ENCODE measurements at places on chromosomes 7 and 10.

- no peak for DNase-seq
Observed at GRCh38 chr10:74500816-74501215, 325.6 kb upstream of the KAT6B start.

- no peak for DNase-seq
Observed at GRCh38 chr7:73429622-73430505, 3.7 kb upstream of the FZD9 start.

GRCh38 chr10:75140246-75140645 is 28.8 kb downstream of the SAMD8 start:
- no peak for DNase-seq

- no peak for DNase-seq
Observed at GRCh38 chr7:22931011-22931410, 82.9 kb downstream of the HYCC1 start.

GRCh38 chr10:47165711-47166404 is 134.1 kb upstream of the GDF10 start:
- DNase-seq, result peak; percentile 35

DNA sequence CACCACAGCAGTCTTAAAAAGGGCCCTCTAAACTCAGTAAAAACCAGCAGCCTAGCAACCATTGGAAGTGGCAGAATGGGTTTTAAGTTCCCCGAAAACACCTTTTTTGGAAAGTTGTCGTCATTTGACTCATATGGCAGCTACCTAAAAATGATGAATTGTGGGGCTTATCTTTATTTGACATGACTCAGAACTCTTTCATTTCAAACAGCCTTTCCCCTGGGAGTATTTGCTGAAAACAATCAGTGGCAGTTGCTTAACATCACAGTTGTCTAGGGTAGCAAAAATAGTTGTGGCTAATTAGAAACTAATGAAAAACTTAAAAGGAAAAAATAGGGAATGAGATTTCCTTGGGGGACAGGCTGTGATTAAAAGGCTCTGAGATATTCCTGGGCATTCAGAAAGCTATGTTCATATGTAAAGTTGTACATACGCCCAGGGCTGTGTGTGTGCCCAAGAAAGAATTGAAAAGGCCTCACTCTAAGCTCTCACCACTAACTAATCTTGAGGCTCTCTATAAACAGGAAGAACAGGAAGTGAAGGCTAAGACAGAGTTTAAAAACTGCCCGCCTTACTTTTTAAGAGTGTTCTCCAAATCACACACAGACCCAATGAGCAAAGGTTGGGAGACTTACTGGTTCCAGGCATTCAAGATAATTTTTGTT is 81.7 kb upstream of the HECTD2 start:
- no peak for DNase-seq

DNA sequence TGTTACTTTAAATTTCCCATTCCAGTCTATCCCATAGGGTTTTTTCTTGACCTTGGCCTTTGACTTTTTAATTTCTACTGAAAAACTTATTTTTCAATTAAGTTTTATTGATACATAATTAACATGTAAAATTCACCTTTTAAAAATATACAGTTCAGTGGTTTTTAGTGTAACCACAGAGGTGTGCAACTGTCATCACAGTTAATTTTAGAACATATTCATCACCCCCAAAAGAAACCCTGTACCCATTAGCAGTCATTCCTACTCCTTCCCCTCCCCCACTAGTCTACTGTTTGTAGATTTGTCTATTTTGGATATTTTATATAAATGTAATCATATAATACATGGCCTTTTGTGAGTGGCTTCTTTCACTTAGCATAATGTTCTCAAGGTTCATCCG is 96.5 kb upstream of the GJD4 start:
- DNase-seq, result no peak

GRCh38 chr7:149795126-149795525 is 21.7 kb upstream of the ZNF467 start:
- no peak for DNase-seq

DNA sequence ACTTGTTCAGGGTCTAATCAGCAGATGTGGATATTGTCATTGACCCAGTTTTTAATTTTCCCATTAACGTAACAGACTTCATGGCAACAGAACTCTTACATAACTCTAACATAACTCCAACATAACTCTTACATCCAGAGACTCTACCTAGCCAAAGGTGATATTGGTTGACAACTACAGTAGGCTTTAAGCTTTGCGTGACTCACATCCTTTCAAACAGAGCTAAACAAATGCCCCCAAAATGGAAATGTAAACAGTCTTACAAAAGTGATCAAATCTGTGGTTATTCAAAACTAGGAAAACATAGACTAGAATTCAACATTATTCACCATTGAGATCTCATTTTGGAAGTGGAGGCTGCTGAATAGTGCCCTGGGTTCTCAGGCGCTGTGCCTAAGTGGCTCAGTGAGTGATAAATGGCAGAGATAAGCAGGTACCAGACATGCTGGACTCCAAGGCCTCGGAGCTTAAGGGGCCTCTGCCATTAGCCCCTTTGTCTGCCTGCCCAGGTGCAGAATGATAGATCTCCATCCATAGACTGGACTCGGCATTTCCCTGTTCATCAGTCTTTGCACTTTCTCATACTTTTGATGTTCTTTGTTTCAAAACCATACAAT is 34.3 kb upstream of the BTBD16 start:
- no peak for DNase-seq

- DNase-seq, result no peak
Observed at GRCh38 chr10:44756216-44756615, 154.9 kb upstream of the TMEM72 start.

DNA sequence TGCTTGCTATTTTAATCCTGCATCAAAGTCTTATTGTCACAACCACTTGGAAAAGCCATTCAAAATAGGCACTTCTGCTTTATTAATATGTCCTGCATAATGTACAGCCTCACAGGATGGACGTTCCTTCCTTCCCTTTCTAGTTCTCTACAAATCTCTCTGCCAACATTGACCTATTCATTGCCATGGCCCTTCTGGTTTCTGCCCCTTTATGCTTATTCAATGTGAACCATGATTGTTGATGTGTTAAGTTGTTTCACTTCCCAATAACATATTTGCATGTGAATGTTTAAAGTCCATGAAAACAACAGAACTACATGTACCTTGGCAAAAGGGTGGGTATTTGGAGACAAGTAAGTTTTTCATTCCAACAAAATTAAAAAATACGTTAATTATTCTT is 45.7 kb downstream of the COL28A1 start:
- DNase-seq, result no peak

- no peak for DNase-seq
Observed at GRCh38 chr10:124129471-124129870, 36.1 kb upstream of the CHST15 start.

- no peak for DNase-seq
Observed at GRCh38 chr7:47190462-47190861, 391.4 kb downstream of the TNS3 start.

- DNase-seq, result no peak
Observed at GRCh38 chr7:136046548-136046947, 69.4 kb upstream of the MTPN start.

GRCh38 chr10:48937796-48938195 is 1.8 kb downstream of the LRRC18 start:
- no peak for DNase-seq

DNA sequence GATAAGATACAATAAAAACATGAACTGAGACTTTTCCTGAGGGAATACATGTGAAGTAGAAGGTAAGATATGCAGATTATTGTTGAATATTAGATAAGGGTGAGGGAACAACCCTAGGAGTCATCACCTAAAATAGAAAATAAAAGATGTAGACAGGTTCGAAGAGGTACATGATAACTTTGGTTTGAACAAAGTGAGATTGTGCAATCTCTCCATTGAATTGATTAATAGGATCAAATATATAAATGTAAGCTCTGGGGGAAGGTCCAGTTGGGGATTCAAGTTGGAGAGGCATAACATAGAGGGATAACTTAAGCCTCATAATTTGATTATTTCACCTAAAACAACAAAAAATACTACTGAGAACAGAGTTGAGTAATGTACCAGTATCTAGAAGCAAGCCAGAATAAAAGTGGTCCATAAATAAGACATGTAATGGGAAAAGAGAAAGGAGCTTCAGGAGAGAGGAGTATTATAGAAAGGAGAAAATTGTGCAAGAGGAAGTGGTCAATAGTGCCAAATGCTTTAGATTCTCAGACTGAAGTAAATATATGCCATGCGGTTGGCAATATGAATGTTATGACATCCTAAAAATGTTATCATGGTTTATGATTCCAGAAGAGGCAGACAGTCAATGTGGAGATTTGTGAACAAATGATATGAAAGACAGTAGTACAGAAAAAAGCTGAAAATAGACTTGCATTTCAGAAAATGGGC is 282.3 kb upstream of the CHRM2 start:
- DNase-seq, result no peak

GRCh38 chr10:60905580-60905979 is 38.4 kb downstream of the RHOBTB1 start:
- no peak for DNase-seq

DNA sequence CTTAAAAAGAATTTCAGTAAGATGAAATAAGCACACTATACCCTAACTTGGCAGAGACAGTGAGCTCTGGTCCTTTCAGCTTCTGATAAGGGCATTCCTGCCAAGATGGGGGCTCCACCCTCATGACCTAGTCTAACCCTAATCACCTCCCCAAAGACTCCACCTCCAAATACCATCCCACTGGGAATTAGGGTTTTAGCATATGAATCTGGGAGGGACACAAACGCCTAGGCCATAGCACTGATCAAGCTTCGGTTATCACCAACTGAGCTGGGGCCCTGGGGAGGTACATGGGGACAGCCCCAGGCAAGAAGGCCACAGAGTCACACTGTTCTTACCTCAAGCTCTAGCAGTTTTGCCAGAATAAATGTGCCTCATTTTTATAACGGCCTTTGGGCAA is 31.4 kb downstream of the PALS2 start:
- DNase-seq, result no peak

- DNase-seq, result no peak
Observed at GRCh38 chr7:142697270-142697669, 52.0 kb upstream of the PRSS1 start.

DNA sequence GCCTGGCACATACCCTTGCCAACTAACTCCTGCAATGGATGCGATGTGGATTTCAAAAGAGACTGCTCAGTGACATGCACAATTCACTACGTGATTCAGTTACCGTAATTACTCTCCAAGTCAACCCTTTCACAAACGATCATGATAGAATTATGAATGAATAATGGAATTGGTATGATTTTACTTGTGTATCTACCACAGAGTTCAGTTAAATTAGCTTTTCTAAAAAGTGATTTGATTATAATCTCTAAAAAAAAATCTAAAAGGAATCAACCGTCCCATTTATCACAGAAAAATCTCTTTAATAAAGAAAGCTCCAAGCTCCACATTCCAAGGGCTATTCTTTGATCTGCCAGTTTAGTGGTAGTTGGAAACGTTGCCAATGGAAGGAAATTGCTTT is 30.4 kb upstream of the RSU1 start:
- no peak for DNase-seq

- DNase-seq, result no peak
Observed at GRCh38 chr10:75928231-75928630, 496.8 kb downstream of the LRMDA start.

DNA sequence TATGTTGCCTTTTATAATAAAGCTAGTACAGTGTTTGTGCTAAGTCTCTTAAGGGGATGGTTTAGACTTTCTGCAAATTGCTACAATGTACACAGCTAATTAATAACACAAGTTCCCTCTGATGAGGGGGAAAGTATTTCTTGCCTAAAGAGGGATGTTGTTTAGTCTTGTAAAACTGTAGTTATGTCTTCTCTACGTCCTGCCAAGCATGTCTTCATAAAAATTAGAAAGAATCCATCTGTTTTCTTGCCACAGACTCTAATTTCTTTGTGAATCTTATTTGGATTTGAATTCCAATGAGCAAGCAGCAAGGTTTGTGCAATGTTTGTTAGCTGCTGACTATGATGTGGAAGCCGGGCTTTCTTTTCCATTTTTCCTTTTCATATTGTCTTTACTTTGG is 28.2 kb downstream of the ADARB2 start:
- DNase-seq, result no peak

DNA sequence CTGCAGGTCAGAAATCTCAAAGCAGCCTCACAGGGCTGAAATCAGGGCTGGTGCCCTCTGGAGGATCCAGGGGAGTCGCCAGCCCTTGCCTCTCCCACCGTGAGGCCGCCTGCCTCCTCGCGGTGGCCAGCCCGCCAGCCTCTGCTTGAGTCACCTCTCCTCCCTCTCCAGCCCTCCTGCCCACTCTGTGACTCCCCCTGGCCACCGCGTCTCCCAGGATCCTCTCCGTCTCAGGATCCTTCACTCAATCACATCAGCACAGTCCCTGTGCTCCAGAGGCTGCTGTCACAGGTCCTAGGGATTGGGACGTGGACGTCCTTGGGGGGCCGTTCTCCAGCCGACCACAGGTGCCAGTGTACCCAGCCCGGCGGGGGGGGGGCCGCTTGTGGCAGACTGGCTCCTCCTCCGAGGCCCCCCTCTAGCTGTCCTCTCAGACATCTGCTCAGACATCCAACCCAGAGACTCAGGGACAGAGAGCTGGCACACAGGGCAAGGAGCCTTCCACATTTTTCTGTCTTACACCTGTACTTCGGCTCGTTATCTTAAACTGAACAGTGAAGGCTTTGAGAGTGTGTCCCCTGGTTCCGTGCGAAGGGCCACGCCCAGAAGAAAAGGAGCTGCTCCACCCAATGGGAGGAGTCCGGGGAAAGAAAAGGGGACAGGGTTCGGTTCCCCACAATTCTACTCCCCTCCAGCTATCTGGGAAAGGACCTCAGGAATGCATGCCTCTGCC is 9.4 kb upstream of the PPP2R2D start:
- no peak for DNase-seq

DNA sequence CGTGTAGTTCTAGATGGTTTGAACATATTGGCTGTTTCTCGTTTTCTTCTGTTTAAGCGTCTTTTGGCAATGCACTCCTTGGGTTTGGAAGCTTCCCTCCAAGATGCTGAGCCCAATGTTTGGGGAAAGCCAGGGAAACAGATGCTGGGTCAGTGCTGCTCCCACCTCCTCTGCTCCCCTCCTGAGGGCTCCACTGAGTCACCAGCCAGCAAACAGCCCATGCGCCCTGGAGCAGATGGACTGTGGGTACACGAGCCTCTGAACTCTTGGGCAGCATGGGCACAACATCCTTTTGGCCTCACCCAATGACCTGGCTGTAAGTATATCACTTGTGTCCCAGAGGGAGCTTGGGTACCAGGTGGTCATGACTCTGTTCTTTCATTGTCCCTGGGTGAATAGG is 207.6 kb downstream of the BUB3 start:
- no peak for DNase-seq

GRCh38 chr7:118420888-118421287 is 196.4 kb downstream of the ANKRD7 start:
- no peak for DNase-seq

Measured in activated T-cell treated with anti-CD3 and anti-CD28 coated beads, Interleukin-2, amount 50 U/mL, for 72 hours (primary cell).